Sciatic nerve (tissue), 2 donors: ENCODE measurements at places on chromosomes 7 and 10. TPM values are rescaled to one million over a fixed set of nuclear protein-coding genes. Genes with fewer than 3 reads are reported as not detected.

DNA sequence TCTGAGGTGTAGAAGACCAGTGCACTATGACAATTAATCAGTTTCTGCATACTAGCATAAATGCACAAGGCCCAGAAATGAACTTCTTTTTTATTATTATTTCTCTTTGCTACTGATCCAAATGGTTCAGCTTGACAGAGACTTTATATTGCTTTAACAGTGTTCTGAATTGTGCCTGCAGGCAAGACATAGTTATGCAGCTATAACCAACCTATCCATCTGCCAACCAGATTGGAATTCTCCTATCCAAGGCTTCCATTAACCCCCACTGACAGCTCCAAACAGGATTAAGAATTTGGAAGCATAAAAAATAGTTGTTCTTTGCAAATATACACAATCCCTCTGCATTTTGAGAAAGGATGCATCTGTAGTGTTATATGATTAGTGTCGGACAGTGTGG lies 98.2 kb downstream of the BTRC start:
- no peak for DNase-seq

- no peak for DNase-seq
Observed at GRCh38 chr10:16965344-16965616, 148.1 kb upstream of the RSU1 start.

DNA sequence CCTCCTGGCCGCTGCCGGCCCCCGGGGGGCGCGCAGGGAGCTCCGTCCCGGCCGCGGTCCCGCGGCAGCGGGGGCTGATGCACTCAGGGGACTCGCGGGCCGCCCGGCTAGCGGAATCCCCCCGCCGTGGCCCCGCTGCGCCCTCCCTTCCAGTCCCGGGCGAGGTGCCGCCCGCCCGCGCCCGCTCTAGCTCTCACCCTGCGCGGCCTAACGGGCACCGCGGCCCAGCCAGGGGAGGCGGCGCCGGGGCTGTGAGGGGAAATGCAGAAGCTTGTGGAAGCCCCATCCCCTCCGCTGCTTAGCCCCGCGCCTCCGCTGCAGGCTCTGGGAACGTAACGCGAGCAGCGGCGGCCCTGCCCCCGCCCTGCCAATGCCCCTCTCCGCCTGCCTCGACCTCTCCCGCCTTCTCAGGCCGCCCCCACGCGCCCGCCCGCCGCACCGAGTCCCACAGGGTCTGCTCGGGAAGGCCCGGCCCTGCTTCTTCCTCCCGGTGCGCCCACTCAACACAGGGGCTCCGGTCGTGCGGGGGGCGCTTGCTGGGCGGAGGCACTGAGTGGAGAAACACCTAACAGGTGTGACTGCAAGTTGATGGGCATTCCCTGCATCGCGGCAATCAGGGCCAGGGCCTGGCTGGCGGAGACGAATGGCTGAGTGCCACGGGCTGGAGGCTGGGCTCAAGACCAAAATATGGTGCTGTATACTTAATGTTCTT lies 384 bp upstream of the TMEM229A start:
- peak; percentile 56 for DNase-seq

DNA sequence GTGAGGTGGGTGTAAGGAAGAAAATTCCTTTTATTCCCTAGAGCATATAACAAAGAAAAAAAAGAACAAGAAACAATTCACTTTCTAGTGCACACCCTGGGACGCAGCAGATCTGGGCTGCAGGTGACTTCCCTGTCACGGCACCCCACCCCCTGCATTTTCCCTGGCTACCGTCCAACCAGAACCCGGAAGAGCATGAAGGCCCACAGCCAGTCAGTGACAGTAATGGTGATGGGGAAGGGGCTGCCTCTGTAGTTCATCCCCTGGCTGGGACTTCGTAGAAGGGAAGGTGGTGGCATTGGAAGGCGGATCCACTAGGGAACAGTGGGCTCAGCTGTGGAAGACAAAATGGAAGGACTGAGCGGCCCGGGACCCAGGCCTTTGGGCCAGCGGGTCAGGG lies 236.7 kb downstream of the BUB3 start:
- DNase-seq = no peak

- DNase-seq = no peak
Observed at GRCh38 chr7:12540850-12541249, 29.7 kb upstream of the SCIN start.

GRCh38 chr7:149205690-149206381 lies 10.5 kb downstream of the ZNF282 start:
- no peak for DNase-seq

DNA sequence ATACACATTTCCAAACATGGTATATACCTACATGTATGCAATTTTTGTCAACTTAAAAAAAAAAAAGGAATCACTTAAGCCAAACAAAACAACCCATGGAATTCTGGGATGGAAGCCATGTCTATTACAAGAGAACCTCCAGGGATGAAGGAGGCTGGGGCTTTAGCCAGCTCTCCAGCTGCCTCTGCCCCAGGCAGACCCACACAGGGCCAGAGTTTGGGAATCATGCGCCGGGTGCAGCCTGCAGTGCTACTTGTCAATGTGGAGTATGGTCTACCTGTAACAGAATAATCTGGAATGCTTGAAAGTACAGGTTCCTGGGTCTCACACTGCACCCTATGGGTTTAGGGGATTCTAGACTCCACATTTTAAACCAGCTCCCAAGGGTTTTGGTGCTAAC lies 10.8 kb downstream of the ATP6V0E2 start:
- peak; percentile 57 for DNase-seq

DNA sequence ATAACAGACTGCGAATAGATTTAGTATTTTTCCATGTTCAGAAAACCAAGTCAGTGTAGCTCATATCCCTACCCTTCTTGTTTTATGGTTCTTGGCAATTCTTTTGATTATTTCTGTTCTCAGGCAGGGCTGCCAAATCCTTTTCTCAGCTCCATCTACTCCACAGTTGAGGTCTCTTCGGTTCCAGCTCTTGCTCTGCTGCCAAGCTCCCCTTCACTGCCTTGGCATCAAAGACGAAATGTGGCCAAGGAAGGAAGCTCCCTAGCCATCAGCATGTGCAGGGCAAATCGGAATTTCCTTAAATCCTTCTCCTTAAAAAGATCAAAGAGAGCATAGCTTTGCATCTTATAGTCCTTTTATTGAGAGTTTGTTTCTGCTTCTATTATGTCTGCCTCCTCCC lies 116.4 kb upstream of the NOBOX start:
- DNase-seq = no peak

DNA sequence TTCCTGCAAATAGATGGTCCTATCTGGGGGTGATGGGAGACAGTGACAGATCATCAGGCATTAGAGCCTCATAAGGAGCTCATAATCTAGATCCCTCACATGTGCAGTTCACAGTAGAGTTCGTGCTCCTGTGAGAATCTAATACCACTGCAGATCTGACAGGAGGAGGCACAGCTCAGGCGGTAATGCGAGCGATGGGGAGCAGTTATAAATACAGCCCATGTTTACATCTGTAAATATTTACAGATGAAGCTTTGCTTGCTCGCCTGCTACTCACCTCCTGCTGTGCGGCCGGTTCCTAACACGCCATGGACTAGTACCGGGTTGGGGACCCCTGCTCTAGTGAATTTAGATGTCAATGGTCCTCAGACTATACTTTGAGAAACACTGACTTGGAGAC lies 17.0 kb upstream of the CDCA7L start:
- no peak for DNase-seq

- no peak for DNase-seq
Observed at GRCh38 chr7:11343818-11344413, 370.2 kb downstream of the PHF14 start.

- no peak for DNase-seq
Observed at GRCh38 chr7:107318523-107319160, 149.8 kb downstream of the HBP1 start.

DNA sequence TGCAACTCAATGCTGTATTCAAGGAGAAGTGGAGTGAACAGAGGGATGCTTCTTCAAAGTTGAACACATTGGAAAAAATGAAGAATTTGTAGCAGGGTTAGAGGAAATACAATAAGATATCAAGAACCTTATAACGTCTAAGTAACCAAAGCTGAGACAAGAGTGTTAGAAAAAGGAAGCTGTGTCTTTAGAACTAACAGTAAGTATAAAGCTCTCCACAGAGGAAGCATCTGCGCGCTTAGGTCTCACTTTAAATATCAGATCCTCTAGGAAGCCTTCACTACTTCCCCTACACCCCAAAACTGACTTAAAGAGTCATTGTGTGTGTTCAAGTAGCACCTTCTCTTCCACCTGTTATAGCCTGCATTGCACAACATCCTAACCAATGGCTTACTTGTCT lies 43.0 kb downstream of the CH25H start:
- DNase-seq = no peak

DNA sequence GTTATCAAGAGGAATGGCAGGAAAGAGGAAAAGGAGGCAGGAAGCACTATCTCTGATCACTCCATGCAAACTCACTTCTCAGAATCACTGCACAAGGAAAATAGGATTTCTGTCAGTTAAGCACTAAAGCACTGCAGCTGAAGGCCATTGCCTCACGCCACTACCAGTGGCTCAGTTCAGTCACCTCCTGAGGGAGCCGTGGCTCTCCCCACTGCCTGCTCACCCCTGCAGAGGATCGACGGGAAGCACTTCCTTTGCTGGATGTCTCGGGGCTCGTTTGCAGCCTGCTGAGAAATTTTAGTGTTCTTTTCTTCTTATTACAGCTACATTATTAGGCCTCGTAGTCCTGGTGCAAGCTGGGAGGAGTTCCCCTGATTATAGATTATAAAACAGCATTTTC lies 90.1 kb upstream of the ADCY1 start:
- DNase-seq = no peak

DNA sequence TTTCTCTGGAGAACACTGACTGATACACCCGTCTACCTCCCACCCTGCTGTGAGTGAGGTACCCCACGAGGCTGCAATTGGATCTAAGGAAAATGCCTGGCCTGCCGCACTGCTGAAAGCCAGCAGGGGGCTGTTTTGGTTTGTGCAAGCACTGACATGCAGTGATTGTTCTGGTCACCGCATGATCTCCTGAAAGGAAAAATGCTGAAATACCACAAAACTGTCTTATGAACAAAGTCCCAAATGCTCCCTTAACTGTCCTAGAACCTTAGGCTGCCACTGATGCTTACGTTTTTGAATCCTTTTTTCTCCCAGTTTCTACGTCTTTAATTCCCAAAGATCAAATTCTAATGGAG lies 132.7 kb downstream of the JCAD start:
- DNase-seq = no peak

GRCh38 chr7:94344826-94345225 lies 49.9 kb upstream of the COL1A2 start:
- no peak for DNase-seq

GRCh38 chr7:266851-267840 lies 22.8 kb upstream of the FOXL3 start:
- no peak for DNase-seq

Gene CARD11
- 3.9 TPM for total RNA-seq

Gene HTR7
- 0.94 TPM for total RNA-seq

Gene SYCE1
- total RNA-seq = 0.22 TPM

Gene MET
- total RNA-seq = 60.7 TPM

Gene AKR1C4
- total RNA-seq = not detected

Gene CYP26C1
- 0.85 TPM for total RNA-seq

Gene FLNC
- 11.7 TPM for total RNA-seq
